ENCODE measurements at places on chromosomes 11 and 22.

DNA sequence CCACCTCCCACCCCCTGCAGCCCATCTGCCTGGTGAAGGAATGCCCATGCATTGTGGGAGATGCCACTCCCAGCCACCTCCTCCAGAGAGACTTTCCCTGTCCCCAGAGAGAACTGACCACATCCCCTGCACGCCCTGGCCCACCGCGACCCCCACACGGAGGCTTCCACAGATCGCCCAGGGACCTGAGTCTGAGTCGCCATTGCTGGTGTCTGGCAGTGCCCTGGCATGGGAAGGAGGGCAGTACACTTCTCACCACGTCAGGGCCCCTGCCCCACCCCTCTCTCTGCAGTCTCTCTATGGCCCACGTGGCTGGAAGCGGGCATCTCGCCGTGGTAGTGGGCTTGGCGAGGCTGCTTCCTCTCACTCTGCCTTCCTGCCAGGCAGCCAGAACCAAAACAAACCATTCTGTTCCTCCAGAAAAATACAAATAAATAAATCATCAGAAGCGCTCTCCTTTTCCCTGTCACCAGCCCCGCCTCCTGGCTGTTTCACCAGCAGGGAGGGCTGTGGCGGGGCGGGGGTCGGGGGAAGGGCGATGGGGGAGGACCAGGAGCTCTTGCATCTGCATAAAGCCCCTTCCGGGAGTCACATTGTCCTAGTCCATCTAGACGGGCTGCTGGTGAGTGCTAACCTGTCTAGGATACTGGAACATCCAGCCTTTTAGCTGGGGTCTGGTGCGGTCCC, 20.9 kb downstream of the SHISAL1 start:
- DNase-seq: no peak

GRCh38 chr11:134276396-134277182, 410 bp downstream of the GLB1L3 start:
- DNase-seq: no peak

- DNase-seq: no peak
Measured at GRCh38 chr11:108697872-108698473, 33.1 kb downstream of the DDX10 start.

- no peak for DNase-seq
Measured at GRCh38 chr11:40388097-40388818, 1071.2 kb downstream of the LRRC4C start.

GRCh38 chr11:66617155-66617834, 865 bp downstream of the RBM14 start:
- no peak for DNase-seq

GRCh38 chr11:57604296-57605027, 7.0 kb downstream of the SERPING1 start:
- DNase-seq: no peak

GRCh38 chr11:83181815-83182214, 11.7 kb upstream of the ANKRD42 start:
- DNase-seq: no peak

GRCh38 chr11:12380565-12381325, 3.4 kb downstream of the PARVA start:
- no peak for DNase-seq

DNA sequence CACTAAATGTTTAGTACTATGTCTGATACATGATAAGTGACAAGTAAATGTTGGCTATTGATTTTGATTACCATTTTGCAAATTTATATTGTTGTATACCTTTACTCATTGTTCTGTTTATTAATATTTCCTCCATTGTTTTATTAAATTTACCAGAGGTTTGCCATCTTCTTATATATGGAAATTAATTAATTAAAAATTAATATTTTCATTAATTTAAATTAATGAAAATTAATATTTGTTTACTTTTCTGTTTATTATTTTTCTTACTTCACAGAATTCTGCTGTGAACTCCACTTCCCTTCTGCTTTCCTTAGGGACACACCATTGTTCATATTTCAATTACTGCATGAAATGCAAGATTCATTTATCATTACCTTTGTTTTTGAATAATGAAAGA, 331.0 kb downstream of the LARGE1 start:
- no peak for DNase-seq

DNA sequence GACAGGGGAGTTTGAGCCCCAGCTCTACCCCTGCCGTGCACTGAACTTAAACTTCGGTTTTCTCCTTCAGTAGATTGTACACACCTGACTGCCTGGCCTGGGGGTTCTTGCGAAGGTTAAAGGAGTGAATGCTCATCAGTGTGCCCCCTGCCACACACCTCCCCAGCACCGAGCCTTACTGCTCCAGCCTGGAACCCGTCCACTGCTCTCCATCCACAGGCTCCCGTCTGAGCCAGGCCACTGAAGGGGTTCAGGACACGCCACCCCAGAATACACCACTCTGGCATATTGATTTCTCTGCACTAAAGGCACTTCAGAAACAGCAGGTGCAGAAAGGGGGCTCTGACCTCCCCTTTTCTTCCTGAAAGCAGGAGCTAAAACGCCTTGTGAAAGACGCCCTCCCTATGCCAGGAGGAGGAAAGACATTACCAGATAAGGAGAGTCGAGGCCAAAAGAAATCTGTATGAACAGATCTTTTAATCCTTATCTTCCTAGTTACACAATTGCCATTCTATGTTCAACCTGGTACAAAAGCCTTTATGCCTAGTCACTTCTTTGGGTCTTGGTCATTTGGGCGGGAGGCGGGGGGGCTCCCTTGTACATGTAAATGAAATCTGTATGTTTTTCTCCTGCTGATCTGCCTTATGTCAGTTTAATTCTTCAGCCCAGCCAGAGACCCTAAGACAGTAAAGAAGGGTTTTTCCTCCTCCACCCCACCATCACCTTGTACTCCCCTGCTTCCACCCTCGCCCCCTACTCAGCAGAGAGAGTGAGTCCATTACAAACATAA, 1.9 kb upstream of the SSTR3 start:
- no peak for DNase-seq

DNA sequence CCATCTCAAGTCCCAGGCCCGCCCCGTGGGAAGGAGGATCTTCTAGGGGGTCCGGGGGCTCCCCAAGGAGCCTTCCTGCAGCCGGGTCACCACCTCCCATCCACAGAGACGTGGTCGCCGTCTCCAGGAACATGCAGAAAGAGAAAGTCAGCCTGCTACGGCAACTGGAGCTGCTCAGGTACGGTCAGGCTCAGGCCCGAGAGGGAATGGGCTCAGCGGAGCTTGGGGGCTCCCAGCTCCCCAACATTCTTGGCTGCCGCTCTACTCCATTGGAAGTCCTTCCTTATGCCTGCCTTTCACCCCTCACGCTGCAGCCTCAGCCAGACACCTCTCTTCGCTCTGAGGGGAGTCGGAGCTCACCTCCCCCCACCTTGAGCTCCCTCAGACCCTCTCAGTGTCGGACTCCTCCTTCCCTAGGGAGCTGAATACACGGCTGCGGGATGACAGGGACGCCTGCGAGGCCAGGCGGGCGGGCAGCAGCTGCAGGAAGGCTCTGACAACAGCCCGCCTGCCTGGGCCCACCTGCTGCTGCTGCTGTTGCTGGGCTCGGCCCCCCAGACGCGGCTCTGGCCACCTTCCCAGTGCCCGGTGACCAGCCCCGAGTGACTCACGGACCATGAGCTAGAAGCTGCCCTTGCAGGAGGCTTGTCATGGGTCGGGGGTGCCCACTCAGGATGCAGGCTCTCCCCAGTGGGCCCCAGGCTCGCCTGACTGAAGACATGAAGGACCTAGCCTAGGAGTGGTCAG, 1.5 kb upstream of the CD151 start:
- DNase-seq: no peak

- no peak for DNase-seq
Measured at GRCh38 chr11:99020352-99021225, at the start of gene CNTN5. Gene CNTN5, plus strand, starts transcription at chr11:99020949.

- no peak for DNase-seq
Measured at GRCh38 chr22:28885939-28886338, 2.6 kb downstream of the ZNRF3 start.

DNA sequence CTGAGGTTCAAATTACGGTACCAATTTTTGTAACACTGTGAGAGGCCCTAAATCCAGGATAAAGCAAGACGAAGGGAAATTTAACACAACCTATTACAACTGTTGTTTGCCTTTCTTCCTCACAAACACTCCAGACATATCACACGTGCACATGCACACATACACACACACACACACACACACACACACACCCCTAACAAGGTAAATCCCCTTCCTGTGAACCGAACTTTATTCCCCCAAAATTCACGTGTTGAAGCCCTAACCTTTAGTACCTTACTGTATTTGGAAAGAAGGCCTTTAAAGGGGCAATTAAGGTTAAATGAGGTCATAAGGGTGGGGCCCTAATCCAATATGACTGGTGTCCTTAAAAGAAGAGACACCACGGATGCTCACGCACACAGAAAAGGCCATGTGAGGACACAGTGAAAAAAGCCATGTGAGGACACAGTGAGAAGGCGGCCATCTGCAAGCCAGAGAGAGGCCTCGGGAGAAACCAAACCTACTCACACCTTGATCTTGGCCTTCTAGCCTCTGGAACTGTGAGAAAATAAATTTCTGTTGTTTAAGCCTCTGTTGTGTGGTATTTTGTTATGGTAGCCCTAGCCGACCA, 1.8 kb downstream of the SERGEF start:
- DNase-seq: no peak

DNA sequence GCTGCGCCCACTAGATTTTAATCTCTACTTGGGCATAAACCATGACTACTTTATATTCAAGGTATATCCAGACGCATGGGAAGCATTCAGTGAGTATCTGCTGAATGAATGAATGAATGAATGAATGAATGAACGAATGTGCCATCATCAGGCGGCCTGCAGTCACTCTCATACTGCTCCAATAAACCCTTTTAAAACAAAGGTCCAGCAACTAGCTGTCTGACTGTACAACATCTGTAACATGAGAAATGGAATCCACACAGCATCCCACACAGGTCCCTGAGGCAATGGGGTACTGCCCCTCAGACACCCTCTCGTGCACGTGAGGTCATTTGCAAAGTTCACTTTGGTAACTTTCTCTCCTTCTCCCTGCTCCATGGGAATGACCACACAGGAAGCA, 147.5 kb downstream of the LARGE1 start:
- DNase-seq: no peak

DNA sequence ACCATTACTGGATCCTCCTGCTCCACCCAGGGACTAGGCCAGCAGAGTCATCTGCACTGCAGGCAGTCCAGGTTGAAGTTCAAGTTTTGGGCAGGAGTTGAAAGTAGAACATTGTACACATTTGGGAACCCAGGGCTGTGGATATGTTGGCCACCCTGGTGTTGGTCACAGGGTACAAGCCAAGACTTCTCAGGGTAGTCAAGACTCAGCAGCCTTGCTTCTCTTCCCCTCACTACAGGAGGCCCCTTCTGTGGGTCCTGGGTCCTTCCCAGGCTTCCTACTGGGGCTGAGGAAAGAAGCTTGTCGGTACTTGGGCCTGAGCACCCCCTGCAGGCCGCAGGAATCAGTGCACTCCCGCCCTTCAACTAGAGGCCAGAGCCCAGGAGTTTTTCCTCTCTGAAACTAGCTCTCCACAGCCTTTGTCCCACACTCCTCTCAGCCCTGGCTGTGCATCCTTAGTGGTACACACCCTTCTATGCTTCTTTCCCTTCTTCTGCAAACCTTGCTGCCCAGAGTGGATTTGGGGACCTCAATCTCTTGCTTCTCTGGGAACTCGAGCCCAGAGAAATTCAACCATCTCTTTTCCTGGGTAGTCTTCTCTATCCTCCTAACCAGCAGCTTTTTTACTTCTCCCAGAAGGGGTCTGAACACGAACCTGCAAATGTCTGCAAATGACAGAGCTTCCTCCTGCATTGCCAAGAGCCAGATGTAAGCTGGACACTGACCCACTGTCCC, 2.6 kb upstream of the HPX start:
- peak; percentile 30 for DNase-seq

DNA sequence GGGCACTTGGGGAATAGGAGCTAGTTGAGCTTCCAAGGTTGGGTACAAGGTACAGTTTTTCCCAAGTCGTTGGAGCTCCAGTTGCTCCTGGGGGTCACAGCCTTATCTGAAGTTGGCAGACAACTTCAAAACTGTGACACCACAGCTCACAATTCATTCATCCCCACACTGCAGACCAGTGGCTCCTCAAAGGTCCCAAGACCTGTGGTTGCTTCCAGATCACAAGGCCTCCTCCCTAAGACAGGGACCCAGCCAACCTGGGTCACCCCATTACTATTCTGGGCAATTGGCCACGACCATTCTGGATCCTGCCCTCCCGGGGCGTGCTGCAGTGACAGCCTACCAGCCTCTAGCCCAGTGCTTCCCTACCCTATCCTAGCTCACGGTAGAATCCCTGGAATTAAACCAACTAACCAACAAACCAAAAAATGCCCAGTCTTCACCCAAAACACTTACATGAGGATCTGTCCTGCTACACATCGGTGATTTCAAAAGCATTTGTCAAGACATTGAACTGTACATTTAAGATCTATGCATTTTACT, 862 bp upstream of the PDXP start:
- DNase-seq: no peak

GRCh38 chr11:66919923-66920322, 38.3 kb downstream of the PC start:
- no peak for DNase-seq

DNA sequence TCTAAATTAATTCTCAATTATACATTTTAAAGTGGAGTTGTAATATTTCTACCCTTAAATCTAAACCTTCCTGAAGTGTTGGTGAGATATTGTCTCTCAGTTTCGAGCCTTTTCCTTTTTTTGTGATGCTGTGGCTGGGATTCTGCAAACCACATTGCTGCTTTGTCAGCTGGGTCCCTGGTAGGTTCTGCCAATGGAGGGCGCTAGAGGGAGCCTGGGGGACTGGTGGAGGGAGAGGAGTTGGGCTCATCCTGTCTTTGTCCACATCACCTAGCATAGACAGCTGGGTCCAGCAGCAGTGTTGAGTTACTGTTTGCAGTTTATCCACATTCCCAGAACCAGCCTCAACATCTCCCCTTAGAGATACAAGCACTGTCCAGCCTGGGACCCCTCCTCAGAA, 41.0 kb downstream of the TRAF6 start:
- DNase-seq: no peak

GRCh38 chr11:15930442-15931025, 425.8 kb downstream of the SOX6 start:
- no peak for DNase-seq

- DNase-seq: no peak
Measured at GRCh38 chr11:6594142-6594768, 9.2 kb downstream of the RRP8 start.

GRCh38 chr11:63843041-63843440, 4.1 kb downstream of the MARK2 start:
- no peak for DNase-seq

- no peak for DNase-seq
Measured at GRCh38 chr22:38345782-38346181, 28.5 kb upstream of the CSNK1E start.

Data from stimulated activated CD8-positive, alpha-beta memory T cell treated with anti-CD3 and anti-CD28 coated beads, Interleukin-7, amount 100 ng/mL, for 4 hours (primary cell).